ENCODE measurements at places on chromosomes 7 and 10. TPM values are rescaled to one million over a fixed set of nuclear protein-coding genes. Genes with fewer than 3 reads are reported as not detected.

DNA sequence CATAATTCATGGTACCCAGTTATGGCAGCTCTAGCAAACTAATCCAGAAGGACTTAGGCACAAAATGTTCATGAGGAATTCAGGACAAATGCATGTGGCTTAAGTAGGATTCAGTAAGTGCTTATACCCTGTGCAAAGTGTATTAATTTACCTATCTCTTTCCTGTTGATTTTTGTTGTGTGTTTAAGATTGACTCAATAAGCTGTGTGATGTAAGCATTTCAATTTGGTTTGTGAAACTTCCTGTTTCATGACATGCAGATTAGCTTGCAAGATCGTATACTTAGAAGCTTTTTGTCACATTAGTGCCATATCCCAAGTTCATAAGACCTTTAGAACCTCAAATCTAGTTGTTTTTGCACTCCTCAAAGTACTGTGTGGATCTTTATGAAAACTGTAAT, 416.7 kb downstream of the ARL4A start:
- no peak for DNase-seq

DNA sequence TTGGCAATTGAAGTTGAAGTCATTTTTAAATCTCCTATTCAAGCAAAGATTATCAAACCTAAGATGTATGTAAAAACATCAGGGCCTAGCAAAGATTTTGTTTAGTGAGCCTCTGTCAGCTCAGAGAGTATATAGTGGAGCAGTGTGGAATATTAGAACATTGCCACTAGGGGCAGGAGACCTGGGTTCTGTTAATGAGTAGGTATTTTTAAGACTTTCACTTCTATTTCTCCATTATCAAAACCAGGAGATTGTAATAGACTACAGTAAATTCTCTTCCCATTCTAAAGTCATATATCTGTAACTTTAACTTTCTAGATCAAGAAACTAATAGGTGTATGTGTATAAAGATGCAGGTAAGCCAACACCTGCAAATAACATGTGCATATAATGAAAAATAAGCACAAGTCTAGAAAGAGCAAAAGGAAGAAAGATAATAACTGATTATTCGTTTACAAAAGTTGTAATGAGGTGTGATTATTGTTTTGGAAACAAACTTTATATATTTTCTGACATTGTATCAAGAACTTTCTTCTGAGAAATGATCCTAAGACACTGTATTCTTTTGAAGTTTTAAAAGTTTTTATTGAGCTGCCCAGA, 64.4 kb downstream of the KCND2 start:
- no peak for DNase-seq

DNA sequence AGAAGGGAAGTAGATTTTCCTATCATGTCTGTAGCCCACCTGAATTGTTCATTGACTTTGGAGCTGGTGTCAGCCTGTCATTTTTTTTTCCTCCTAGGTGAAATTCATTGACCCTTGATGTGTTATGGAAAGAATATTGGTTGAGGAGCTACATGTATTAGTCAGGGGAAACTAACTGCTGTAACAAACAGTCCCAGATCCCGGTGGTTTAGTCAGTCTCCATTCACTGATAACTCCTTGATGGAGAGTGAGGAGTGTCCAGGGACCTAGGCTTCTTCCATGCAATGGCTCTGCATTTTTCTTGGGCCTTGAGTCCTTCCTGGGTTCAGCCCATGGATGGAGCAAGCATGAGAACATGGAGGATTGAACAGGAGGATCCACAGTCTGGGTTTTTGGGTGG, 643.2 kb downstream of the LRMDA start:
- DNase-seq, result no peak

The LRRTM3 gene
- total RNA-seq, result 2.3 TPM

DNA sequence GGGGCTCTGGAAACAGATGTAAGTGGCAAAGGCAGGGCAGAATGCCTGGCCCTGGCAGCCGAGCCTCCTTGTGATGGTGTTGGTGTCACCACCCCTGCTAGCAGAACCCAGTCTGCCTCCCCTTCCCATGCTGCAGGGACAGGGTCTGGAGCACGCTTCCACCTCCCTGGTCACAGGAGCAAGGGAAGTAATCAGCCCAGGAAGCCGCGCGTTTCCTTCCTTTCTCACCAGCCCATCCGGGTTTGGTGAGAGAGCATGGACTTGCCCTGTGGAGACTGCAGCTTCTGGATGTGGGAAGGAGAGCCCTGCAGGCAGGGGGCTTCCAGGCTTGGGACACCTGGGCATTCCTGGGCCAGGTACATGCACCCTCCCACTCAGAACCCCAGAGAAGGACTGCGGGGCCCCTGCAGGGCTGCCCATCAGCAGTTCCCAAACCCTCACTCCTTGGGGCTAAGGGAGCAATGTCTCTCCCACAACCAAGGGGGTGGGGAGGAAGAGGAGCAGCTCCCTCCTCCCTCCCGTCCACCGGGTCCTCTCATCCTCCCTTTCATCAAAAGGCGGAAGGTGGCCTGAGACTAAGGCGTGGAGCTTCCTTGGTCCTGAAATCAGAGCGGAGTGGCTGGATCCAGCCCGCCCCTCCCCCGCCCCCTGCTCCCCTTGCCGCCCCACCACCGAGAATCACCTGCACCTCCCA, 1.8 kb downstream of the MMRN2 start:
- no peak for DNase-seq

Measured in neural crest cell (in vitro differentiated cells).